ENCODE measurements at places on chromosomes 5 and 9.

DNA sequence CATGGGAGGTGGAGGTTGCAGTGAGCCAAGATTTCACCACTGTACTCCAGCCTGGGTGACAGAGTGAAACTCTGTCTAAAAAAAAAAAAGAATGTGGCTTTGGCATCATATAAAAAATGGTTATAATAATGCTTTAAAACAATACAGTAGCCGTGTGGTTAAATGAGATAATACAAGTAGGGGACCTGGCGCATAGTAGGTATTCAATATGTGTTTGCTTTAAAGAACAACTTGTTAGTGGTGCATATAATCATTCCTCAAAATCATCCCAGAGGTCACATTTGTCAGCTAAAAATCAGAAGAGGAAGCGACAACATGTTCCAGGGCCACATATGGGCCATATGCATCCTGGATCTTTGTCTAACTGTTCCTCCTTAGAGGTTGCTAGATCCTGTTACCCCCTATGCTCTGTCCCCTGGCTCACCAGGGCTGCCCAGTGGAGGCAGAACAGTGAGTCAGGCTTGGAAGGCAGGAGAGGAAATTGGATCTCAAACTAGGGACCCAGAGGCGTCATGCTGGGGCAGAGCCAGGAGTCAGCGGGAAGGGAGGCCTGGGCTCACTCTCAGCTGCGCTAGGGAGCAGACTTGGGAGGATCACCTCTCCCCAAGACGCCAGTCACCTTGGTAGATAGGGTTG is 27.7 kb downstream of the LHX6 start:
- peak; percentile 50 for DNase-seq

- peak; percentile 32 for DNase-seq
These were observed 11.7 kb downstream of the NIPAL4 start for GRCh38 chr5:157471709-157472108.

DNA sequence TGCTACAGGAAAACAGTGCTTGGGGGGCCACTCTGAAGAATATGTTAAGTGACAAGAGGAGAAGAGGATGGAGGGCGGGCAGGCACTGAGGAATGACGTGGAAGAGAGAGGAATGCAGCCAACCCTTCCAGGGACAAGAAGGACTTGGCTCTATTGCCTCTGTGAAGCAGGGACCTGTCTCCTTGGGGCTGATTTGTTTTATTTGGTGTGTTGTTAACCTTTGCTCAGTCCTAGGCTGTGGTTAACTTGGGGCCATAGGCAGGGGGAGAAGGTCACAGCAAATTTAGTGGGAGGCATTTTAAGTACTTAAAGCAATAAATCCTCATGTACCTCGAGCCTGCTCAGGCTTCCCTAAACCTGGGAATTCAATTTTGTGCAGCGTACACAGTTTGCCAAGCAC is 39.9 kb downstream of the KIF4B start:
- no peak for DNase-seq

- no peak for DNase-seq
These were observed 611.8 kb downstream of the TLE1 start for GRCh38 chr9:81077572-81077971.

GRCh38 chr9:33466565-33467495 is 6.9 kb downstream of the NOL6 start:
- DNase-seq = peak; percentile 17

- DNase-seq = no peak
These were observed 244.0 kb downstream of the ARHGAP26 start for GRCh38 chr5:143014017-143014651.

- no peak for DNase-seq
These were observed 26.9 kb downstream of the ADGRV1 start for GRCh38 chr5:90585337-90585986.

- peak; percentile 7 for DNase-seq
These were observed 9.0 kb downstream of the OR1J1 start for GRCh38 chr9:122468735-122469134.

DNA sequence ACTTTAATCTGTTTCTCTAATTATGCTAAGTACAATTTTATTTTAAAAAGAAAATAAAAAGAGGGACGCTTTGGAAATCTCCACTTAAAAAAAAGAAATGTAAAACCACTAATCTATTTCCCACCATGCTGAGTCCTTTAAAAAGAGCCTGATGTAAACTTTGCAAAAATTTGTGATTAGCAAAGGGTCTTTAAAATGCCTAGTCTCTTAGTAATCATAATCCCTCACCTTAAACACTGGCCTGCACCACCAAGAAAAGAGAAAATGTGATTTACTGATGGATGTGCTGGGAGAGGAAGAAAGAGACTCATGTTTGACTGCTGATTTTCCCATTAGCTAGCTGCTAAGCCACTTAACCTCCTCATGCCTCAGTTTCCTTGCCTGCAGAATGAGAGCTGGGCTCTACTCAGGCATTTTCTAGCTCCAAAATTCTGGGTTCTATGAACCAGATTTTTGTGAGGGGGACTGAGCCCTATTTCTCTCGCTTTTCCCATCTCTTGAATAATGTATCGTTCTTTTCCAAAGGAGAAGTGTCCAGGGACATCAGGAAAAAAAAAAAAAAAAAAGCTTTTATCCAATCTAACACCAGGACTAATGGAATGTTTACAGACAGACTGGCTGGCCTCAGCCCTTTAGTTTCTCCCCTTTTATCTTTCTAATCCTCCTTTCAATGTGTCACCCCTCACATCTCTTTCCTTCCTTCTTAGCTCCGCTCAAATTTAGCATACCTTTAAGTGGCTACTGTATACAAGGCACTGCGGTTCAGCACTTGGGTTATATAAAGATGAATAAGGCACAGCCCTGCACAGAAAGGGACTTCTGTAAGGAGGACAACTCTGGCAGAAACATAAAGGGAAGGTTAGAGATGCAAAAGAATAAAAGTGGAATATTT is 312.4 kb downstream of the ARL15 start:
- no peak for DNase-seq

DNA sequence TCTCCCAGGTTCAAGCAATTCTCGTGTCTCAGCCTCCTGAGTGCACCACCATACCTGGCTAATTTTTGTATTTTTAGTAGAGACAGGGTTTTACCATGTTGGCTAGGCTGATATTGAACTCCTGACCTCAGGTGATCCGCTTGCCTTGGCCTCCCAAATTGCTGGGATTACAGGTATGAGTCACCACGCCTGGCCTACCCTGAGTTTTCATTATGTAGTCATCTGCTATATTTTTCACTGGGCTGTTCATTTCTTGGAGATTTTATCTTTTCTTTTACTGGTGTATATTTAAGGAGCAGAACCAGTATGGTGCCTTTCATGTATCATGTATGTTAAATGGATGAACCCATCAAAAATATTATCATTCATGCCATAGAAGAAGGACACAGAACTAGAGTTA is 377.0 kb upstream of the ACTBL2 start:
- no peak for DNase-seq

- no peak for DNase-seq
These were observed 8.3 kb downstream of the N4BP3 start for GRCh38 chr5:178121391-178122276.

DNA sequence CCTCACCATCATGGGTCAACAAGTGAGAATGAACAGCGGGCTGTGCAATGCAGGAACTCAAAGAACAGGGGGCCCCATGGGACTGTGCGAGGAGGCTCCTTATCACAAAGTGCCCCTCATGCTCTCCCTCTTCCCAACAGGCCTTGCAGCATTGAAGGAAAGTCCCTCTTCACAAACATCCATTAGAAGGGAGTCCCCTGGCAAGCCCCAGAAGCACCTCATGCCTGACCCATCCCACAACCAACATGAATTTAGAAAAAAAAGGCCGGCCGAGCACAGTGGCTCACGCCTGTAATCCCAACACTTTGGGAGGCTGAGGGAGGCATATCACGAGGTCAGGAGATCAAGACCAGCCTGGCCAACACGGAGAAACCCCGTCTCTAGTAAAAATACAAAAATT is 122.6 kb upstream of the FSTL4 start:
- DNase-seq = no peak

DNA sequence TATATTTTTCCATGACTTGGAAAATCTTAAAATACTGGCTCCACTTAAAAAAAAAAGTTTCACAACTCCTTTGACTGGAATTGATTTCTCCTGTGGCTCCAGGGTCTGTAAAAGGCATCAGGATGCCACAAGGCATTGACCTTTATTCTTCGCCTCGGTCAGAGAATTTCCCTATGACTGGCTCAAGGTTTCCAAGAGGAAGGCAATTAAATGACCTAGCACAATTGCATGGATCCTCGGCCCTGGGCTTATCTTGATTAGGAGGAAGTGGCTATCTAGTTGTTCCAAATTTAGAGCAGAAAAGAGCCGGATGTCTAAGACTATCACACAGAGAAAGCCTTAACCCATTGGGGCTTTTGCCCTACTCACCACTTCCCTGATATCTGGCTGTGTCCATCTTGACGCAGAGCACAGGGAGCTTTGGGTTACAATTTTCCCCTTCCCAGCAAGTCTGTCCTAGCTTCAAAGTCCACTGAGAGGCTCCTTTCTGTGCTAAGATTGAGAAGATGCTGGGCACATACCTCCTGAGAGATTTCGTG is 56.9 kb upstream of the COL15A1 start:
- no peak for DNase-seq

- DNase-seq = no peak
These were observed 33.0 kb downstream of the ZDHHC11B start for GRCh38 chr5:751496-751895.

DNA sequence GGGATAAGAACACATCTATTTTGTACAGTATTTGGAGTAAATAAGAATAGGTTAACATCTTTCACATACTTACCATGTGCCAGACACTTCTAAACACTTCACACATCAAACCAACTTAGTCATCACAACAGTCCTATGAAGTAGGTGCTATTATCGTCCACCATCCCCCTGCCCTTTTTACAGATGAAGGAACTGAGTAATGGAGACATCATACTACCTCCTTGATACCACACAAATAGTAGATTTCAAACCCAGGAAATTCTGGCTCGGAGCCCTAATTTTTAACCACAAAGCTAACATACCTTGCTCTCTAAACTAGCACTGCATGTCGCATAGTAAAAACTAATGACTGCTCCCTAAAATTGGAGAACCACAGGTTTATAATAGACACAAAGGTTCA is 4.2 kb upstream of the ZNF366 start:
- DNase-seq = peak; percentile 73

DNA sequence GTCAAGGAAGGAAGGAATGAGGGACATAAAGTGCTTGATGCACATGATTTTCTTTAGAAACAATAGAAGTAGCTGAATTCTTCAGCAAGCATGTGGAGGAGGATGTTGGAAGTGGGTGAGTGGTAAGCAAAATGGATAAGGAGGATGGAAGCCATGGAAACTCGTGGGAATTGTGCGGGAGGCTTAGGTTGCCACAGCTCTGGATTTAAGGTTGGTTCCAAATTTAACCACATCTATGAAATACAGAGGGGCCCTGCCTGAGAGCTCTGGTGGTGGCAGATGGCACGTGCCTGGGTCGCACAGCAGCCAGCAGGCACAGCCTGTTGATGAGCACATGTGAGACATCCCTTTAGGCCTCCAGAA is 284.7 kb downstream of the SMARCA2 start:
- DNase-seq = no peak

DNA sequence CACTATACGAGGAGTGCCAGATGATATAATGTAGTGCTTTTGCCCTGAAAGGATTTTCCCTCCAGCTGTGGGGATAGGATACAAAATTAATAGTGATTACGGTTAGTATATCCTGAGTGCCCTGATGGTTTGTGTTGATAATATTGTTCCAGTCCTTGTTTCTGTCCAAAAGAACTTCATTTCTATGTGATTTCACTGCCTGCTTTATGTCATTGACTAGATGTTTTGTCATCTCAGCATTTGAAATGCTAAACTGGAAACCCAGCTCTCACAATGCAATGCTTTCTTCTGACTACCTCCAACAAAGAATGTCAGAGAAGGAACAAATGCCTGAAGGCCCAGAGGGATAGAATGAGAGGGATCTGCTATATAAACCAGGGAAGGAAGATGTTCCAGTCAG is 177.8 kb downstream of the NIPBL start:
- no peak for DNase-seq

GRCh38 chr5:73229271-73229670 is 56.3 kb downstream of the TMEM174 start:
- DNase-seq = peak; percentile 93

- DNase-seq = no peak
These were observed 31.2 kb downstream of the KCNMB1 start for GRCh38 chr5:170357955-170358444.

DNA sequence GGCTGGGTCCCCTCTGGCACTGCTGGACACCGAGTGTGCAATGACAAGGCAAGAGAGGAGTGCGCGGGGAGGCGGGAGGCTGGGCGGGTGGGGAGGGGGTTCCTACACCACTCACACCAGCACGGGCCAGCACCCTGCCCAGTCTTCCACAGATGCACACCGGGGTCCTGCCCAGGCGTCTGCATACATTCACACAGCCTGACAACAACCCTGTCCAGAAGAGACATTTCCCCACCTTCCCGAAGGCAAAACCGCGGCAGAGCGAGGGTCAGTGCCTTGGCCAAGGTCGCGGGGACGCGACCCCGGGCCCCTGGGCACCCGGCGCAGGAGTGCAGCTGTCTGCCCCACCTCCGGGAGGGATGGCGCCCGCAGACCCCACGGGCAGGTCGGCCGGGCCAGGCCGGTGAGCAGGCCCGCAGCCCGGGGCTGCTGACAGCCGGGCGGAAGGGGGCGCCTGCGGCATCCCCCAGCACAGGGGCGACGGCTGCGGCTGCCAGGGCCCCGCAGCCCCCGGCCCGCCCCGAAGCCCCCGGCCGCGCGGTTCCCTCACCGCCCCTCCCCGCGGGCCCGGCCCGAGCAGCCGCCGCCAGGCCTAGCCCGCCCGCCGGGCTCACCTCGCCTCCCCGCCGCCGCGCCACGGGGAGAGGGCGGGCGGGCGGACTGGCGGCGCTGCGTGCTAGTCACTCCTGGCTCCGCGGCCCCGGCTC is 496 bp downstream of the MAPK9 start:
- DNase-seq = no peak

DNA sequence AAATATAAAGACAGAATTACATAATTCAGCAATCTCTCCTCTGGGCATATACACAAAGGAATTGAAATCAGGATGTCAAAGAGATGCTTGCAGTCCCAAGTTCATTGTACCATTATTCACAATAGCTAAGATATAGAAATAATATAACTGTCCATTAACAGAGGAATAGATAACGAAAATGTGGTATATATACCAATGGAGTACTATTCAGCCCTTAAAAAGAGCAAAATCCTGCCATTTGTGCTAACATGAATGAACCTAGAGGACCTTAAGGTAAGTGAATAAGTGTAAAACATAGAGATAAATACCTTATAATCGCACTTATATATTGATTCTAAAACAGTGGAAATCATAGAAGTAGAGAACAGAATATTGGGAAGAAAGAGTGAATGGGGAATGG is 7.0 kb downstream of the ST8SIA4 start:
- DNase-seq = no peak

DNA sequence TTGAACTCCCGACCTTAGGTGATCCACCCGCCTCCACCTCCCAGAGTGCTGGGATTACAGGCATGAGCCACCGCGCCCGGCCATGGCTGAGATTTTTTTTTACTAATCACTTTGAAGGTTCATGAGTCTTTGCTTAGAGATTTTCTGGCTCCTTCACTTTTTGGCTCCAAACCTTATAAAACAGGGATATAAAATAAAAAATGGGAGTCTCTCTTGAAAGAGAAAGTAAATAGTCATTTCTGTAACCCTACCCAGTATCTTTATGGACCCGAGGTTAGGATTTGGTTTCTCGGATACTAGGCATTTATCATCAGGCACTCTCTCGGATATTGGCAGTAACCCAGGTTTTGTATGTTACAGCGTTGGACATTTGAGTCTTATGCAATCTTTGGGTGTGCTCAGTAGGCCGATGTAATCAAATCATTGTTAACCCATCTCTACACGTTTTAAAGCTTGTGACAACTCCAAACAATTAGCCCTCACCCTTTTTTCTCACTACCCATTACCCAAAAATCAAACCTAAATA is 25.3 kb downstream of the STXBP1 start:
- peak; percentile 85 for DNase-seq

Data from fibroblast of skin of right quadriceps (primary cell).